Stimulated activated naive CD8-positive, alpha-beta T cell treated with anti-CD3 and anti-CD28 coated beads, Interleukin-15, Interleukin-2, amounts not matched to agents 100 U/mL and 50 U/mL, for 24 hours (primary cell): ENCODE measurements at places on chromosomes 13 and 19.

DNA sequence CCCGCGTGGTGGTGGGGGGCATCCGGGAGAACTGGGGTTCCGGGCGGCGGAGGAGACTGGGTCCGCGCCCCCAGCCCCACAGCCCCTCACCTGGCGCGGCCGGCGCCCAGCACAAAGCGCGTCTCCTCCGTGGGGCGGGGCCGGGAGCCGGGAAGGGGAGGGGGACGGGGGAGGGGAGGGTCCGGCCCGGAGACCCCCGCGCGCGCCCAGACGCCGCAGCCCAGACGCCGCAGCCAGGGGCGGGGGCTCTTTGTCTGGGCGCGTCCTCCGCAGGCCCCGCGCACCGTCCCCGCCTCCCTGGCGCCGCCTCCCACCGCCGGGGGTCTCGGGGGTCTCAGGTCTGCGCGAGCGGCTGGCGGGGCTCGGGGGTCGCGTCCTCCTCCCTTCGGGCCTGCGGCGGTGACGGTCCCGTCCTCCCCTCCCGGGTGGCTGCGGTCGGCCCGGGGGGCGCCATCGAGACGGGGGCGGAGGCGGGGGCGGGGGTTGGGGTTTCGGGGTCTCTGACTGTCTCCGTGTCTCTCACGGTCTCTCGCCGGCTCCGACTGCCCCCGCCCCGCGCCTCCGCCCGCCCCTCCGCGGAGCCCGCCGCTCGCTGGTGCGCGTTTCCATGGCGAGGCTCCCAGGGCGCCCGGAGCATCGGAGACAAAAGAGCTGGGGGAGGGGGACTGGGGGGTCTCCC is at the start of gene PLPPR3:
TSS of gene PLPPR3 (minus strand) at position 131 of the 679 bp plus-strand sequence. CDS start 396 bp downstream, outside the sequence.
- no peak for DNase-seq

- peak; percentile 57 for DNase-seq
Observed at GRCh38 chr19:45442778-45443461, 19.2 kb upstream of the ERCC1 start.

DNA sequence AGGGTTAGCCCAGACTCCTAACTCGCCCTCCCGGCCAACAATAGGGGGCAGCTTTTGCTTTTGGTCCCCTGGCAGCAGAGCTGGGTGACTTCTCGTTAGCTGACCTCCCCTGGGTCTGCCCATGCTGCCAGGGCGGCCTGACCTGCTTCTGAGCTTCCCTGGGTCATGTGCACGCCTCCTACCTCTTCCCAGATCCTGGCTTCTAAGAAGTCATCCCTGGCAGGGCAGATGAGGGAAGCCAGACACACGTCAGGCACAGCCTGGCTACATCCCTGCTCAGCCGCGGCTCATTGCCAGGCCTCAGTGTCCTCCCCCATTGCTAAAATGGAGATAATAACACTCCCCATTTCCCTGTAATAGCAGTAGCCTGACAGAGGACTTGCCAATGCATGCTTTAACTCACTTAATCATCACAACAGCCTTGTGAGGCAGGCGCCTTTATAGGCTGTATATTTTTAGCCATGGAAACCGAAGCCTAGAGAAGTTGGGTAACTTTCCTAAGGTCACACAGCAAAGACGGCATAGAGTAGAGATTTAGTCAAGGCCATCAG is 2.1 kb downstream of the KCNK6 start:
- no peak for DNase-seq

GRCh38 chr13:83221813-83222241 is 660.4 kb downstream of the SLITRK1 start:
- DNase-seq = no peak

- no peak for DNase-seq
Observed at GRCh38 chr13:79455331-79455730, 25.6 kb upstream of the NDFIP2 start.

DNA sequence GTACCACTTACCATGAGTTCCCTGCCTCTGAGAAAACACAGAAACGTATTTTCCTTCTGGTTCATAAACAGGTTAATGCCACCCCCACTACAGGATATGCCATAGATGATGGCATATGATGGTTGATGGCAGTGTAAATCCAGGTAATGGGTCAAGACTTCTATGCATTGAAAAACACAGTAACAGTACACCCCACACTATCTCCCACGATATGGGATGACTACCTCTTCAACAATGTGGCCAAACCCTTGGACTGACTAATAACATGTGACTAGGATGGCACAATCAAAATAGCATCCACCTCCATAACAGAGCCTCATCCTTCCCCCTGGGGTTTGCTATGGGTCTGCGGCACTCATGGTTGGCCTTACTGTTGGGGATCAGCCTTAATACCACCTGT is 22.0 kb downstream of the ZNF235 start:
- no peak for DNase-seq

- DNase-seq = no peak
Observed at GRCh38 chr13:30196025-30196424, 111.3 kb downstream of the KATNAL1 start.

- DNase-seq = no peak
Observed at GRCh38 chr13:102651892-102652291, 43.0 kb downstream of the METTL21C start.

DNA sequence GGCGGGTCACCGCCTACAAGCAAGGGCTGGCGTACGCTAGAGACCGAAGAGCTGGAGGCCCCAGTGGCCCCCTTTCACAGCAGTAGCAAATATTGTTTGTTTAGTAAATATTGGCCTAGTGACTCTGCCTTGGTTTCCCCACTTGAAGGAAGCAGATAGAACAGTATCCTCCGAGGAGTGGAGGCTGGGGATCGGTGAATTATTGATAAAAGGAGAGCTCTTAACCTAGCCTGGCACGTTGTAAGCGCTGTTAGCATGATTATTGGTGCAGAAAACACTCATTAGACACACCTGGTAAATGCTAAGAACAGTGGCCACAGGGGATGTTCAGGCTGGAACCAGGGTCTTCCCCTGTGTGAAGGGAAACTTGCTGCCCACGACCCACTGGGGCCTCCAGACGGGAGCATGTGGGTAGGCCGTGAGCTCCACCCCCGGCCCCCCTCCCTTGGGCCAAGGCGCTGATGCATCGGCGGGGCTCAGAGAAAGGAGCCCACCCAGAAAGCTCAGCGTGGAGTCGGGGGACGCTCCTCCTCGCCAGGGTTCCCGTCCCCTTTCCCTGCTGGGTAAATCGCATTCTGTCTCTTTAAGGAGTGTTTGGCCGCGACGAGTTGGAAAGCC is 2.3 kb downstream of the IER2 start:
- DNase-seq = no peak

- DNase-seq = no peak
Observed at GRCh38 chr19:11278670-11279069, 16.3 kb upstream of the DOCK6 start.

GRCh38 chr19:11581740-11582139 is 4.3 kb upstream of the ACP5 start:
- DNase-seq = peak; percentile 65

GRCh38 chr13:100394005-100394695 is 194.4 kb downstream of the GGACT start:
- no peak for DNase-seq

GRCh38 chr13:113864273-113864890 is 506 bp upstream of the GAS6 start:
- DNase-seq = no peak

DNA sequence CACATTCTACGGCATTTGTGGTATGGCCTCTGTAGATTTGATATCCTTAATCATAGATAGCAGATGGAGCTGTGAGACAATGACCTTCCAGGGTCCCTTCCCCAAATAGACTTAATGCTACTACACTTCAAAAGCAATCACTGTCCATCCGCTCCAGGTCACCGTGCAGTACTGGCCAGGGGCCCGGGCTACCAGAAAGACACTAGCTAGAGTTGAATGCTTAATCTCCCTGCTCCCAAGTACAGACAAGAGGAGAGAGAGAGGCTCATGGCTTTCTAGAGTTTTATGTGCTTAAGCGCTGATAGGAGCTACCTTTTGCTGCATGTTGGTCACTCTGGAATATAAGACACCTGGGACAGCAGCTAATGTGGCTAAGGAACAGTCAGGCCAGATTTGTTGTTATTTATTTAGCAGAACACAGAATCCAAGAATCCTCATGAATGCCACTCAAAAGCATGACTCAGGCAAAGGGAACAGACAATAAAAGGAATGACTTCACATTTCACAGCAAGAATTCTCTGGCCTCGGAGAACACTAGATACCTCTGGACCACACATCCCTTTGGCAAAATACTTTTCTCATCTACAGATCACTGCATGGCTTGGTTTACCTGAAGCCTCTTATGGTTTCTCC is 165.0 kb downstream of the LACC1 start:
- DNase-seq = no peak

DNA sequence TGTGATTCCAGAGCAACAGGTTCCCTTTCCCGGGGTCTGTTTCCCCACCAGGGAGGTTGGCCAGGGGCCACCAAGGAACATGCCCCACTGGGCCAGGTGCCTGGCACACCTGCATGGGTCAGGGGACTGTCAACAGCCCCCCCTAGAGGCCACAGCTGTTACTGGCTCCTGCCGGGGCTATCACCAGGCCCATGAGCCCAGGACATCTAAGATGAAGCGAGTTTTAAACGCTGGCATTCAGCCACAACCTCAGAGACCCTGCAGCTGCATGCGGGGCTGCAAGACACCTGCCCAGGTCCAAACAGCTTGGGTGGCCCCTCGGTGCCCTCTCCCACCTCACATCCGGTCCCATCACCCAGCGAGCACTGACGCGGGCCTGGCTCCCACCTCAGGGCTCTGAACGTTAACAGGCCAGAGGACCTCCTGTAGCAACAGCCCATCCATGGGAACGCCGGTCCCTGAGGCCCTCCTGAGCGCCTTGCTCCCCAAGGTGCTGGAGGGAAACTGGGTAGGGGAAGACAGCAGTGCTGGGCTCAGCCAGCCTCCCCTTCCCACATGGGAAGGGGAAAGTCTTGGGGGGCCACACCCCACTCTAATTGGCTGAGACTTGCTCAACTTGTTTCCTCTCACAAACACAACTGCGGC is 12.0 kb downstream of the KHSRP start:
- peak; percentile 66 for DNase-seq

DNA sequence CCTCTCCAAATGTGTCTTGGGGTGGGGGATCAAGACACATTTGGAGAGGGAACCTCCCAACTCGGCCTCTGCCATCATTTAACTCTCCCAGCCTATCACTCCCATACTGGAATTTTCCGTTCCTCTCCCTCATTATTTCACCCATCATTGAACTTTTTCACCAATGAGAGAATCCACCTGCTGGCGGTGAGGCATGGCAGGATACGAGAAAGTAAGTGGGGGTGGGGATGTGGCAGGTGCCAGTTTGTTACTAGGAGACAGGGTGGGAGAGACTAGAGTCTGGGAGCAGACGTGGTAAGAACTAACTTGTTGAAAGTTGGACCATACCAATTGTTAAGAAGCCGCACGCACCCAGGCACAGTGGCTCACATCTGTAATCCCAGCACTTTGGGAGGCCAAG is 6.9 kb downstream of the GIPR start:
- DNase-seq = no peak

- DNase-seq = no peak
Observed at GRCh38 chr19:3017923-3018322, 11.2 kb downstream of the TLE2 start.

DNA sequence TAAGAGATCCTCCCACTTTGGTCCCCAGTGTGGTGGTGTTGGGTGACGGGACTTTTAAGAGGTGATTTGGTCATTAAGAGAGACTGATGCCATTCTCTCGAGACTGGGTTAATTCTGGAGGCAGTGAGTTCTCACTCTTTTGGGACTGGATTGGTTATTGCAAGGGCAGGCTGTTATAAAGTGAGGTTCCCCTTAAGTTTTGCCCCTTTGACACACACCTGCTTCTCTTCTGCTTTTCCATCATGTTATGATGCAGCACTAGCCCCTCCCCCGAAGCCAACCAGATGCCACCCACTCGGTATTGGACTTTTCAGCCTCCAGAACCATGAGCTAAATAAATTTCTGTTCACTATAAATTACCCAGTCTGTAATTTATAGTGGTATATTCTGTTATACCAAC is 16.3 kb upstream of the GRAMD1A start:
- DNase-seq = no peak

DNA sequence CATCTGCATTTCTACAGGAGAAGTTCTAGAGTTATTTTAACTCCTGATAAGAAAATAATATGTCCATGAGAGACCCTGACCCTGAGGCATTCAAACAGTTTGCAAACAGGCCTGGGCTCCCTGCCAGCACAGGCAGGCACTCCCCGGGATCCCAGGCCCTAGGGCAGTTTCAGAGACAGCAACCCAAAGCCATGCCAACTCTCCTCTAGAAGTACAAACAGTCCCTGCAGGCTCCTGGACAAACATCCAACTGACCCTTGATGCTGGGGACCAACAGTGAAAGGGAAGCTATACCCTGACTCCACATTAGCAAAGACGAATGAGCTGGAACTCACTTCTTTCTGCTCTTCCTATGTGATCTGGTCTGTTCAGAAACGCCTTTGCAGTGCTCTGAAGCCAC is 44.8 kb downstream of the CCDC70 start:
- no peak for DNase-seq

DNA sequence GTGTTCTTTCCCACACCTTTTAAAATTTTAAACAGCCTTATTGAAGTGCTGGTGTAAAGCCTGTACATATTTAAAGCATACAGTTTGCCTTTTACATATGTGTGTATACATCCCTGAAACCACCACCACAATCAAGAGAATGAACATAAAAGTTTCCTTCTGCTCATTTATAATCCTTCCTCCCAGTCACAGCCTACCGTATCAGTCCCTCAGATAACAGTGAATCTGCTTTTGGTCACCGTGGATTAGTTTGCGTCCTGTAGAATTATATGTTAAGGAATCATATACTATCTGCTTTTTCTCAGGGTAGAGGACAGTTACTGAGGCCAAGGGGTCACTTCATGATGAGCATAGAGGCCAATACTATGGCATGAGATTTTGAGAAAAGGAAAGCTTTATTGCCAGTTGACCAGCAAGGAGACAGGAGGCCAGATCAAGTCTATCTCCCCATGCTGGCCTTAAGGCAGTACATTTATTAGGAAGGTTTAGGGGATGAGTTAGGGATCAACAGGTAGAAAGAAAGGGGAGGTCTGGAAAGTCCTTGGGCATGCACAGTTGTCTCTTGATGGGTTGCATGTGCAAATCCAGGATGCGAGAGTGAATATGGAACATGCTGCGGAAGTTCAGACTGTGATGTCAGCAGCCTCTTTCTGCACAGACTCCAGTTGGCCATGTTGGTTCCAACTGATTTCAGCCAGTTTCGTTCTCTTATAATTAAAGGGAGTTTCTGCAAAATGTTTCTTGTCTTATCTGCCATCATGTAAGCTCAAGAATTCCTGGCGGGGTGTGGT is 36.3 kb upstream of the LSM14A start:
- no peak for DNase-seq
